Nucleus accumbens (tissue), 56 donors: ENCODE measurements at places on chromosomes 5 and 9.
A peak's percentile ranks its signal among the peaks of the same experiment; 100 is the strongest.

DNA sequence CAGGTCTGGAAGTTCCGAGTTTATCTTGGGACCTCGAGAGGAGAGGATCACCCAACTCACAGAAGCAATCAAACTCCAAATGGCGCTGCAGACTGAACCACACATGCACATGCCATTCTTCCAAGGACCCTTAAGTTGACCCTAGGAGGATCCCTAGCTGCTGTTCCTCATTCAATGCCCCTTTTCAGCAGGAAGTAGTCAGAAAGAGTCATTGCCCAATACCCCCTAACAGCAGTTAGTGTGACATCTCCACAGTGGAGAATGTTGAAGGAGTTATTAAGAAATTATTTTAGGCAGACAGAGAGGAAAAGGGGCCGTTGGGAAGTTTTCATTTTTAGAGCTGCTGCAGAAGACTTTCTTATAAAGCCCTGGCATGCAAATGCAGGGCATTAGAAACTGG, 229.9 kb upstream of the DAB2 start:
- no peak for DNase-seq

- no peak for DNase-seq
Observed at GRCh38 chr5:126619781-126620180, 19.0 kb downstream of the PHAX start.

- DNase-seq, result no peak
Observed at GRCh38 chr5:1392801-1393565, 48.1 kb upstream of the CLPTM1L start.

GRCh38 chr5:18243846-18244245, 609.6 kb downstream of the TAF11L14 start:
- DNase-seq, result no peak

DNA sequence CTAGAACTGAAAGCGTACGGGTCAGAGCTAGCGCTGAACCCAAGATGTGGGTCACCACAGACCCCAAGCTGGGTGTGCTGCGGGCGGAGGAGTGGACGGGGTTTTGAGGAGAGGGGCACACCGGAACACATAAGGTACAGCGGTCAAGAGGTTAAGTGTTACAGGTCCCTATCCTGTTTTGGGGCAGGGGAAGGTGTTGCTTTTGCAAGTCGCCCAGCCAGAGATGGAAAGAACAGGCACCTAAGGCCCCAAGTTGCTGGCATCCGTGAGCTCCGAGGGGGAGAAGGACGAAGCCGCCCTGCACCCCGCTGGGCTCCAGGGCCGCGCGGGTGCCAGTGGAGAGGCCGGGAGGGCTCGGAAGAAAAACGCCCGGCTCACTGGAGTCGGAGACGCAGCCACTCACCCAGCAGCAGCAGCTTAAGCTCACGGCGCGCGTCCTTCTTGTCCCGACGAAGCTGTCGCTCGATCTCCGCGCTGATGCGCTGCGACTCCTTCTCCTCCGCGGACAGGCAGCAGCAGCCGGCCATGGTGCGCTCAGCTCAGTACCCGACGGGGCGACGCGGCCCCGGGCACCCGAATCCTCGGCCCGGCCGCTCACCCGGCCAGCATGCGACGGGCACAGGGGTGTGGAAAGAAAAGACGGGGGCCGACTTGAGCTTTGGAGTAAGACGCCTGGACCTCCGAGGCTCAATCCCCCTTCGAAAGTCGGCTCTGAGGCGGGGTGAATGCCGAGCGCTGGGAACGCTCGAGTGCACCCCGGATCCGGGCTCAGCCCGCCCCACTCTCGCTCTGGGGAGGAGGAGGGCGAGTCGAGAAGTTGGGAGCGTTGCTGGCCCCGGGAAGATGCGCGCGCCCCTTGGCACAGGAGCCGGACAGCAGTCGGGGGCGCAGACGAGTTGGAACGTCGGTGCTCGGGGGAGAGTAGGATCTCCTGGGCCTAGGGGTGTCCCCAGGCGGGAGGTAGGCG, 572 bp downstream of the GNA14 start:
- no peak for DNase-seq

DNA sequence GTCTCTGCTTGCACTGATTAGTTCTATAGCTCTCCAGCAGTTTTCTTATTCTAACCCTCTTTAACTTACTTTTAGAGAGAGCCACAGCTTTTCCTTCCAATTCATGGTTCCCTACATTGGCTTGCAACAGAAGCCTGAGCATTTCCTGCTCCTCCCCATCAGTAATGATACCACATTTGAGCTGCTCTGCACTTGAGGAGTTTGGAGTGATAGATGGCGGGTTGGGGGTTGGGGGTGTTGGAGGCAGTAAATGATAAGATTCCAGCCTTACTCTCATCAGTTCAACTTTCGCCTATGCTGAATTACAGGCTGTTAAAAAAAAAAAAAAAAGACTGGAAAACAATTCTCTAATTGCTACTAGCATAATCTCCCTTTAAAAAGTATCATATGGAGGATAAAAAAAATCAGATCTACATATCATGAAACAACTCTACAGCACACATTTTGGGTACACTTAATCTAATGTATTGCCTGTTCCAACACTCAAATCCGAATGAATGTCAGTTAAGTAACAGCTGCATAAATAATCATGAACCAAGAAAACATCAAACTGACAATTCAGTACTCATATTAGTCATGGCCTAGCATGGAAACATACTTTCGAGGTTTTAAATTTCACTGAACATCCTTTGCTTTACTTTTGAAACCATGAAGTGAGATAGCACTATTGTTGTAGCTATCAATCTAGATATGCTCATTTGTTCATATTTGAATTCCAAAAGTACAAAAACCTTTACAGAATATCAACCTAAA, 224.7 kb downstream of the NFIB start:
- DNase-seq, result no peak

DNA sequence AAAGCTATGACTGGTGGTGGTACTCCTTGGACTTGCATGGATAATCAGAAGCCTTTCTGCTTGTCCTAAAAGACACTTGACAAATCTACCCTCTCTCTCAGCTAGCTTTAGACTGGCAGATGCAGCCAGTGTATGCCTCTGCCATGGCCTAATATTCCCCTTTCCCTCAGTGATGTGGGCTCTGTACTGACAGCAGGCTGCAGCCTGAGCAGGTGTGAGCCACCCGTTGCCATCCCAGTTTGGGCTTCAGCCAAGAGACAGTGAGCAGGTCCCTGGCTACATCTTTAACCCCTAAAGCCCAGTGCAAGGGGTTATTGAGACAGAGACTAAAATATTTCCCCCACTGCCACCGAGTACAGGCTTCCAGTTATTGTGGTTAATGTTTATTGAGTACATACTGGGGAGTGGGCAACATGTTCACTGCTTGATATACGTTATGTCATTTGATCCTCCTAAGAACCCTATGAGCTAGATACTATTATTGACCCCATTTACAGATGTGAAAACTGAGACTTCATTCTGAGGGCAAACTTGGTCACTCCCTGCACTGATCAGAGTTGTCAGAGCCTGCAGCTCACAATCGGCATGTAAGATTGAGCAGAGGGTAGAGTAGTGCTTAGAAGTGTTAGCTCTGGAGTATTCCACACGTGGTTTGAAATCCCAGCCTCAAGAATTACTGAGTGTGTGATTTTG, 254.2 kb downstream of the ARHGAP26 start:
- DNase-seq, result no peak

GRCh38 chr5:172871982-172872381, 37.9 kb downstream of the ERGIC1 start:
- DNase-seq, result no peak

DNA sequence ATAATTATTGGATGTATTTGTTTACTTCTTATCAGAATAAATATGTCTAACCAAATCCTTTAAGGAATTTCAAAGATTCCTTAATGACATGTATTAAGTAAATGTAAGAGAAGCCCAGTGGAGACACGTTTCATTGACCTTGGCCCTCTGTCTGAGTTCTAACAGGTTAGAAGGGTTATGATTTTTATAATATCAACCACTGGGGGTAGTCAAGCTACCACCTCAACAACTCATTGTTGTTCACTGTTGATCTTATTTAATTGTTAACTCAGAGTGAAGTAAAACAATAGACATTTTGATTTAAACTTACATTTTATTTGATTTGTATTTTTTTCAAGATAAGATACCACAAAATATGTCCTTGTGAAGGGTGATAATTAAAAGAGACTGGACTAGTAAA, 499.2 kb upstream of the COX7C start:
- DNase-seq, result no peak

GRCh38 chr9:1455766-1456165, 405.6 kb downstream of the DMRT2 start:
- no peak for DNase-seq

- DNase-seq, result no peak
Observed at GRCh38 chr9:74735761-74736160, 152.0 kb downstream of the TRPM6 start.

- no peak for DNase-seq
Observed at GRCh38 chr5:19900269-19900668, 87.7 kb downstream of the CDH18 start.

DNA sequence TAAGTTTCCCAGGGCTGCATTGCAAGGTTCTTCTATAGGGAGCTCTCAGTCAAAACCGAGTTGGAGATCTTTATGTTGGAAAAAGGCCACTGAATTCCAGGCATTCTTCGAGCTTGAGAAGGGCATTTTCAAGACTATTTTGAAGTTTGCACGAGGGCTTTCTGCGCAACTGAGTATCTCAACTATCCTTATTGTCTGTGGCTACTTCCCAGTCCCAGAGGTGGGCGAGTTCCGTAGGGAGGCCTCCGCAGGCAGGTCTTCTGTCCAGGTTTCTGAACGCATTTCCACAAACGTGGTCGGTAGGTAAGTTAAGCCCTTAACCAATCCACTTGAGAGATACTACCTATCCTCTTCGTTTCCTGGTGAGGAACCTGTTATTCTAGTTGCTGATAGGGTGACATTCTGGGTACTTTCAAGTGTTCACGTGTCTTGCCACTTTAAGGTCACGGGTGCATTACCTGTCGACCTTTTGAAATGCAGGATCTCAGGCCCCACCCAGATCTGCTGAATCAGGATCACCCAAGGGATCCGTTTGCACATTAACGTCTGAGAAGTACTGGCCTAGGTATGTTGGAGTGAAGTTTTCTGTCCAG, 51.4 kb upstream of the TJP2 start:
- no peak for DNase-seq

DNA sequence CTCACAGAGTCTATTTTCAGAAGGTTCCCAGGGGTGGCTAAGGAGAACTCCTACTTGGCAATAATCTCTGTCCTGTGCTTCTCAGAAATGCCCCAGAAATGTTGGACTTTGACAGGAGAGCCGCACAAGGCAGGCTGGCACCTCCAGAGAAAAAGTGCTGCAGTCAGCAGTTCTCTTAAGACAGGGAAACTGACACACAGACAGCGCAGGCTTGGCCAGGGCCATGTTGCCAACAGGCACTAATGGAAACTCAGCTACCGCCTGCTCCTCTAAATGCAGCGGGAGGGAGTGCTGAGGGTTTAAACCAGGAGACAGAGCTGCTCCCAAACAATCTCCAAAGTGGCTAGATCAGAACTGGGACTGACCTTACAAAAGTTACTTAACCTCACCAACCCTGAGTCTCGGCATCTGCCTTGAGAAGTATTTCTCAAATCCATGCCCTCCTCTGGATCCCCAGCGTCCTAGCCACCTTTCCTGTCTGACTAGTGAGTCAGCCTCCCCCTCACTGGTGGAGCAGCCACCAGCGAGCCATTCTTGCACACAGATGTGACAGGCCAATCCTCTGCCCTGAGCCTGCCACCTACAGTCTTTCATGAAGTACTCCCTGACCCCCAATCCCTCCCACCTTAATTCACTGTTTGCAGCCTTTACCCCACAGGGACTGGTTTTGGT, 186.4 kb downstream of the CDK5RAP2 start:
- peak; percentile 38 for DNase-seq

- DNase-seq, result no peak
Observed at GRCh38 chr5:173583346-173583745, 33.1 kb downstream of the BOD1 start.

GRCh38 chr9:93329629-93330280, 121.7 kb upstream of the FAM120A start:
- DNase-seq, result no peak

- peak; percentile 47 for DNase-seq
Observed at GRCh38 chr9:2559192-2560152, 62.1 kb upstream of the VLDLR start.

DNA sequence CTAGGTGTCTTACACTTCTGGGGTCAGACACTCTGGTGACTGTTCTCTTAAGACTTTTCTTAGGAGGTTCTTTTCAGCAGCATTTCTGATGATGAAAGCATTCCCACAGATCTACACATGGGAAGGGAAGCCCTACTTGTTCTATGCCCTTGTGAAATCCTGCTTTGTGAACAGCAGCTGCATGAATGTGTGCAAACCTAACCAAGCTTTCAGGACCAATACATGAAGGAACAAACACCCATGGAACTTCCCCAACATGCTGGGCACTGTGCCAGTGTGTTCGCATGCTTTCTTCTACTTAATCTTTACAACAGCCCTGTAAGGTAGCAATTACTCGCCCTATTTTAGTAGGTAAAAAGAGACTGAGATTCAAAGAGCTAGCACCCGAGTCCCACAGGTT, 439.9 kb upstream of the KLF4 start:
- no peak for DNase-seq

DNA sequence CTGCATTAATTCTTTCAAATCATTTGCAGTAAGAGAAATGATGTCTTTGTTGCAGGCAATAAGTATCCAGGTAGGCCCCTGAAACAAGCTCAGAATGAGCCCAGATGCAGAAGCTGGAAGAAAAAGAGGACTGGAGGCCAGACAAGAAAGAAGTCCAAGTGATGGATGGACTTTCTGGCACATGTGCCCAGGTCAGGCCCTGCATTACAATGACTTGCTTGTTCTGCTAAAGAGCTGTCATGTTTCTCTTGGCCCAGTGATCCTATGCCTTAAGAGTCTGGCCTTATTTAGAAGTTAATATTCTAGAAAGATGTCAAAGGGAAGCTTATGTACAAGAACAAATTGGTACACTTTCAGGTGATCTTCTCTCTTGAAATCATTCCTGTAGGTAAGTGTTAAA, 64.8 kb downstream of the DPYSL3 start:
- DNase-seq, result peak; percentile 6

DNA sequence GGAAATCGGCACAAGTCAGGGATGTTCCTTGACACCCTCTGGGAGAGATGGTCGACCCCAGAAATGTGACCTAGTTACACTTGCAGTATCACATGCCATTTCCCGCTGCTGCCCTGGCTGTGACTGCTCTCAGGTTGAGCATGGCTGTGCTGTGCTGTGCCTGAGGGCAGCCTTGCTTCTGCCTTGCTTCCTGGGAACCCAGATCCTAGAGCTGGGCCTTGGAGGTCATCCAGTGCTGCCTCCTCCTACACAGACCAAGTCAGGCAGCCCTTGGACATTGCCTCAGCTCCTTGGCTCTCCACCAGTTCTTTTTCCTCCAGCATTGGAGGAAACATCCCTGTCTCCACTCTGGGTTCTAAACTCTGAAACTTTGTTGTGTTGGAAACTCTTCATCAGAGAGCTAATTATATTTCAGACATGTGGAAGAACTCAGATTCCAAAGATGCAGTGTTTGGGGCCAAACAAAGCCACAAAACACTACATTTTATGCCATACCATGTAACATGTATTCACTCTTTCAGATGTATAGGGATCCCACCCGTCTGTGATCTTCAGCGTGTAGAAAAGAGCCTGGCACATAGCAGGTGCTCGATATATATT, 6.1 kb downstream of the MAMDC2 start:
- DNase-seq, result no peak

GRCh38 chr9:111294691-111295451, 35.2 kb downstream of the OR2K2 start:
- DNase-seq, result no peak

DNA sequence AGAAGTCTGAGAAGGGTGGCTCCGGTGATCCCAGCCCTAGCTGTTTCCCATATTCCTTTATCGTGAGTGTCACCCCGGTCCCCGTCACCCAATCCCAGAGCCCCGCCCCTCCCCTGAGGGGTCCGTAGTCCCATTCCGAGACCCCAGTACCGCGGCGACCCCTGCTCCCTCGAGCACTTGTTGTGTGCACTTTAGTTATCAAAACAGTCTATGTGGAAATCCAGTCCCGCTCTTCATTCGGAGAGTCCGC, 223 bp downstream of the LRSAM1 start:
- no peak for DNase-seq
